ENCODE measurements at places on chromosomes 3 and 15.

GRCh38 chr15:64324165-64324877 lies 31.7 kb downstream of the CSNK1G1 start:
- no peak for DNase-seq

GRCh38 chr3:72660270-72661114 lies 187.8 kb downstream of the SHQ1 start:
- no peak for DNase-seq

DNA sequence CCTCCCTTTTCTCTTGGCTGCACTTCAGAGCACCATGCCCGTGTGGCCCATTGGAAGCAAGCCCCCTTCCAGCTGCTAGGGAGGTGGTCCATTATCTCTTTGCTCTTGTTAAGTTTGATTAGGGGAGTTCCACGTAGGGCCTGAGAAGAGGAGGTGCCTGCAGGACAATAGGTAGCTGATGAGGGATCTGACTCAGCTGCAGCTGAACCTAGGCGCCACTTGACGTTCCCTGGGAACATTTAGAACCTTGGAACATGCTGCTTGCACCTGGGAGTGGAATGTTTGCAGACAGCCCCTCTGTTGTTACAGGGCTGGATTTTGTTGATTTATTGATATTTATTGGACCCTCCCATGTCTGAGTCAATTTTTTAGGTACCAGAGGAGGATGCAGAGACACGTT lies 4.7 kb downstream of the SMAD3 start:
- no peak for DNase-seq

GRCh38 chr15:42368096-42368495 lies 8.8 kb downstream of the CAPN3 start:
- DNase-seq, result no peak

- DNase-seq, result no peak
Measured at GRCh38 chr3:108528459-108529252, 18.3 kb upstream of the MYH15 start.

GRCh38 chr3:12810961-12811360 lies 14.5 kb downstream of the CAND2 start:
- DNase-seq, result no peak

DNA sequence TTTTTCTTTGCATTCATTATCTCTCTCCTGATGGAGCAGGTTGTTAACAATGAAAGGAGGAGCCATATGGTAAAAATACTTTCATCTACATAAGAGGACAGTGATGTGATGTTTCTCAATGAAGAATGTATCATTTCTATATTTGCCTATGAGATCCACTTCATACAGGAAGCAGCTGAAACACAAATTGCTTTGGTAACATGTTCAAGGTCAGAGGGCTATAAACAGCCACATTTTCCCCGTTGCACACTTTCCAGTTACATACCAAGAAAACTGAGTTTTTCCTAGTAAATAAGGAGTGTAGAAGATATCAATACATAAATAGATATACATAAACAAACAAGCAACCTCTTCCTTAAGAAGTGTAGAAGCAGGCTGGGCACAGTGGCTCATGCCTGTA lies 32.6 kb upstream of the GYG1 start:
- no peak for DNase-seq

DNA sequence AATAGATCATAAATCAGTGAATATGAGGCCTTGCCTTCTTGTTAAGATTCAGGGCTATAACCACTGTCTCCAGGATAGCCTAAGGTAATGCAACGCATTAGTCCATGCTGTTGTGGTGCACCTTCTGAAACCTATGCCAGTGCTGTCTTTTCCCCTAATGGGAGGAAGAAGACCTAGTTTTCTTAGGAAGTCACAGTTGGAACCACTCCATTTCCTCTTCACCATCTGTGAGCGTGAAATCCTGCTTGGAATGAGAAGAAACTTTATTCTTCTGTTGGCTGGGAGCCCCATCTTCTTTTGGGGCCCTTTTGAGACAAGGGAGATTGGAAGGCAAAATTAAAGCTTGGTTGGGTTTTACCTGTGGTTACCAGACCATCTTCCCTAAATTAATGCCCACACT lies 25.9 kb upstream of the SLC7A14 start:
- DNase-seq, result no peak

GRCh38 chr3:112767177-112767576 lies 79.5 kb downstream of the CD200R1L start:
- DNase-seq, result no peak

- DNase-seq, result no peak
Measured at GRCh38 chr3:162052636-162053035, 556.0 kb downstream of the OTOL1 start.

DNA sequence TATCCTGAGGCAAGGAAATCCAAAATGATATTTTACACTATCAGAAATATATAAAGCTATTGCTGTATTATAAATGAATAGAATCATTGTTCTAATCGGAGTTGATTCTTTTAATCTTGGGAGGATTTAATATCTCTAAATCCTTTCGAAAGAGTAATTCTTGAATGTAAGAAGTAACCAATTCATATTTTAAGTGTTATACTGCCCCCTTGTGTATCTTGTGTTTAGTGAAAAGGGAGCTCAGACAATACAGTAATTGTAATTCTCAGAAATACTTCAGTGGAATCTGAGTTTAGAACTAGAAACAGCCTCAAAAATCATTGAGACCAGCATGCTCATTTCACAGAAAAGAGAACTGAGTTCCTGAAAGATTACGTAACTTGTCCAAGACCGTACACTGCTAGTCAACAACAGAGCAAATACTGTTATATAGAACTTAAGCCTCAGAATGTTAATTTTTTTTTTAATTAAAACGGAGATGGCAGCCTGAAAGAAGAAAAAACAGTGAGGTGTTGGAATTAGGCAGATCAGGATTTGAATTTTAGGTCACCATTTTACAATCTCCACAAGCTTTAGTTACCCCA lies 42.9 kb downstream of the PLCH1 start:
- DNase-seq, result no peak

DNA sequence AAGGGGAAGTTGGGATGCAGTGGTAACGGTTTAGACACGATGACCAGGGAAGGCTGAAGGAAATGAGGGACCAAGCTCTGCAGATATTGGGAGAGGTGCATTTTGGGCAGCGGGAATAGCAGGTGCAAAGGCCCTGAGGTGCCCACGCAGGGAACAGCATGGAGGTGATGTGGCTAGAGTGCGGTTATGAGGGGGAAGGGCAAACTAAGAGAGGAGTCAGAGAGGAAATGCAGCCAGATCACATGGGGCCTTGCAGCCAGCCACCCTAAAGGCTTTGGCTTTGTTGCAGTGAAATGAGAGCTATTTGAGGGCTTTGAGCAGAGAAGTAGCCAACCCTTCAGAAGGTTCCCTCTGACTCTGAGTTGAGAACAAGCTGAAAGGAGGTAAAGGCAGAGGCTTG lies 2.6 kb downstream of the SPATA12 start:
- DNase-seq, result no peak

DNA sequence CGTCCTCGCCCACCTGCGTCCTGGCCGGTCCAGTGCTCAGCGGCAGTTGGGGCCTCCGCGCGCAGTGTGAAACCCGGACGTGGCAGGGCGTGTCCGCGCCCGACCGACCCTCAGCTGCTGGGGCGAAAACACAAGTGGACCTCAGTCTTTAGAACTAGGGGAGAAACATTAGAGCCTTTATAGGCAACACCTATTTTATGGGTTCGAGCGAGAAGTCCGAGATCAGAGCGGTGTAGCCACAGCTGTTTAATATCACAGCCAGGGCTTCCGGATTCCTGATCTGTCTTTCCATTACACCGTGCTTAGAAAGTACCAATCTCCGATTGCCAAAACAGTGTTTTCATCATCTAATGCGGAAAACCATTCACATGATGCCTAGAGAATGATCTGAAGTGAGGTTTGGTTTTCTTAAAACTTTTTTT lies 506 bp downstream of the RAD51 start:
- DNase-seq, result no peak

GRCh38 chr3:176767385-176767784 lies 429.9 kb downstream of the TBL1XR1 start:
- DNase-seq, result no peak

GRCh38 chr3:31422237-31422636 lies 110.5 kb upstream of the STT3B start:
- DNase-seq, result no peak

- no peak for DNase-seq
Measured at GRCh38 chr15:89888214-89888804, 5.5 kb downstream of the AP3S2 start.
